ENCODE measurements at places on chromosomes 3 and 15. TPM values are rescaled to one million over a fixed set of nuclear protein-coding genes. Genes with fewer than 3 reads are reported as not detected.

Gene BLOC1S6
- total RNA-seq: 15.0 TPM

Gene DPPA2
- not detected for total RNA-seq

Gene FBXW12
- total RNA-seq: not detected

Gene AQP9
- total RNA-seq: 0.07 TPM

Gene SPESP1
- total RNA-seq: not detected

Gene CLDN18
- total RNA-seq: not detected

Gene ABTB1
- total RNA-seq: 19.4 TPM

Gene CCR1
- total RNA-seq: not detected

Gene SLC9A9
- 0.23 TPM for total RNA-seq

Gene MUC20
- total RNA-seq: 0.64 TPM

Gene CPA3
- not detected for total RNA-seq

Gene TBC1D21
- not detected for total RNA-seq

Gene IGSF10
- total RNA-seq: 0.30 TPM

Gene DNAH12
- total RNA-seq: 0.09 TPM

Gene PRSS50
- not detected for total RNA-seq

Gene KCNH8
- total RNA-seq: not detected

Gene EPHB1
- total RNA-seq: 0.05 TPM

Gene UNC13C
- total RNA-seq: not detected

Gene CLEC3B
- total RNA-seq: 0.13 TPM

Gene TIMMDC1
- total RNA-seq: 61.0 TPM

Gene PLA2G4E
- 0.03 TPM for total RNA-seq

Gene GATA2
- total RNA-seq: 3.7 TPM

Gene TNIK
- total RNA-seq: 1.7 TPM

Gene ADPRH
- total RNA-seq: 3.0 TPM

Gene CACNA2D2
- total RNA-seq: 0.61 TPM

Gene COL8A1
- total RNA-seq: not detected

Gene TM4SF4
- 42.5 TPM for total RNA-seq

Data from A549 treated with Hydrocortisone at 1 μM for 4 hours (cell line).